ENCODE measurements at places on chromosomes 6 and 20.

GRCh38 chr20:13809373-13809772 is 24.5 kb downstream of the NDUFAF5 start:
- no peak for DNase-seq

DNA sequence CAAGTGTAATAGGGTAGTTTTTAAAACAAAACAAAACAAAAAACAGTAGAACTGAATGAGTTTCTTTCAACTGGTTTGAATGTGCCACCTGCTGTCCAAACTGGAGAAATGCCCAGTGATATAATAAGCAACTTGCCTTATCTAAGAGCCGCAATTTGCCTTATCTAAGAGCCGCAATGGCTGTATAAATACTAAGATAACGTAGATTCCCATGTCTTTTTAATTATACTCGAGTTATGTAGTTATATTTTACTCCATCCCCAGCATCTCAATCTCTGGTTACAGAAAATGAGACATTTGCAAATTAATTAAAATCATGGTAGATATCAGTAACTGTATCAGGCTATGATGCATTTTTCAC is 67.2 kb downstream of the RPP40 start:
- DNase-seq = no peak

DNA sequence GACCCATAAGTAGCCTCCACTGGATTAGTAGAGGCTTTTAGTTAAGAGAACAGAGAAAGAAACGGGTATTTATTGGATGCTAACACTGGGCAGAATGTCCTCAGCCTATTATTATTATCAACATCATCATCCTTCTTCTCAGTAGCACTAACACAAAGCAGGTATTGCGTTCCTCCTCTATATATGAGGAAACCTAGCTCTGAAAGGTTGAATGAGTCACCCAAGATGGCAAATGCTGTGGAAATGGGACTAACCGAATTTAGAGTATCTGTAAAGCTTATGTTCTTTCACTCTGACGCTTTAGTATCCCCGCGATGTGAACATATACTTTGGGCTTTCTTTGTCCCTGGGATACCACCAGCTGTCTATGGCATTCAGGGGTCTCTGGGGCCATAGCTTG is 77.0 kb downstream of the ADTRP start:
- no peak for DNase-seq

DNA sequence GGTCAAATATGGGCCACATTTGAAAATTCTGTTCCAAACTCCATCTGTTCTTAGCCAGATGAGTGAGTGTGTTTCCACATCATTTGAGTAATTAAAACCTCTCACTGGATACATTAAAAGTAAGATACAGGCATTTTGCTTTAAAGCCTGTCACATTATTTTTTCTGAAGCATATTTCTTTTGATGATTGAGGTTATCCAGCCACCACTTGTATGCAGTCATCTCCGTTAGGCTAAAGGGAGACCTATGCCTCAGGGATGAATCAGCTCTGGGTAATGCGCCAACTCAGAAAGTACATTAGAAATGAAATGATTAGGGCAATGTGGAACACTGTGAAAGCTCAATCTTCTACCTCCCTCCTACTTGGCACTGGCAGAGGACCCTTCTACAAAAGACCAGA is 90.7 kb downstream of the SNAP25 start:
- DNase-seq = no peak

- DNase-seq = no peak
Measured at GRCh38 chr6:137827977-137828810, 38.9 kb upstream of the TNFAIP3 start.

DNA sequence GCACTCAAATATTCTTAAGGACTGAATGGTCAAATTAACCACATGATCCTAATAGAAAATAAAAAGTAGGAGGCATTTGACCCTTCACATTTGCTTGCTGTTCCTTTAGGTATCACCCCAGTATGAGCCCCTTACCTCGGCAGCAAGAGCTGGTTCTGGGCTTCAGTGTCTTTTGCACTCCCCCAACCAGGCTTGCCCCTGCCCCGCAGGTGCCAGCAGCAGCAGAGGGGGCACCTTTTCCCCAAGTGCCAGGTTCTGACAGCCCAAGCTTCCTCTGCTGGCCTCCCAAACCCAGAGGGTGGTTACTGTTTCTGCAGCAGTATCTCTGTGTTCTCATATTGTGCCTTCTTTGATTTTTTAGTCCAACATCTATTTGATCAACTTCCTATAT is 23.2 kb downstream of the UBE2V1 start:
- DNase-seq = no peak

DNA sequence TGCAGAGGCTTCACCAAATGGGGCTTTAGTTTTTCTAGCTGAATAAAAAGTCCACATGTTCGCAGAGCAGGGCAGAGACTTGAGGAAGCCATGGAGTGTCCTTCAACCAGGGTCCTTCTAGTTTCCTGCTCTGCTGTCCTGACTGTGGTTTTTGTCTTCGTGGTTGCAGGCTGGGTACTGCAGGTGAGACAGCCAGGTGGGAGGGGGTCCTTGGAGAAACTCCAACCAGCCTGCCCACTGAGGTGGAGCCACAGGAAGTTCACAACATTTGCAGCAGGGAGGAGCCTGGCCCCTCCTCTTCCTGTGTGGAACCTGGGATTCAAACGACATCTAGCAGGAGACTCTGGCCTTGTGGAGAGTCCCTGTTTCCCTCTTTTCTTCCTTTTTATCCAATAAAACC is 68.8 kb upstream of the MYLIP start:
- no peak for DNase-seq

- DNase-seq = no peak
Measured at GRCh38 chr6:38262609-38263008, 377.1 kb downstream of the BTBD9 start.

DNA sequence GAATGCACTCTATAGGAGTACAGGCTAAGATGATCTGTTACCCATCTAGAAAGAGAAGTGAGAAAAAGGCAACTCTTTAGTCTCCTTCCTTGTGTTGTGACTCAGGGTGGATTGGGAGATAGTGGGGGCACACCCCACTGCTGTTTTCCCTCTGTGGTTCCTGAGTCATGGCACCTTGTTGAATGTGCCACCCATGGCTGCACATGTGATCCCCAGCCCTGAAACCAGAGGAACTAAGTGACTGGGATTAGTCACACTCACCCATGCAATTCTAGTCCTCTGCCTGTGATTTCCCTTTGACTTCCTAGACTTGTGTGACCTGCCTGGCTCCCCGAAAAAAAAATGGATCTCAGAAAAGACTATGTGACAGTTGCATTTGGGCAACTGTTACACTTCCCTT is 48.6 kb upstream of the HTR1B start:
- no peak for DNase-seq

DNA sequence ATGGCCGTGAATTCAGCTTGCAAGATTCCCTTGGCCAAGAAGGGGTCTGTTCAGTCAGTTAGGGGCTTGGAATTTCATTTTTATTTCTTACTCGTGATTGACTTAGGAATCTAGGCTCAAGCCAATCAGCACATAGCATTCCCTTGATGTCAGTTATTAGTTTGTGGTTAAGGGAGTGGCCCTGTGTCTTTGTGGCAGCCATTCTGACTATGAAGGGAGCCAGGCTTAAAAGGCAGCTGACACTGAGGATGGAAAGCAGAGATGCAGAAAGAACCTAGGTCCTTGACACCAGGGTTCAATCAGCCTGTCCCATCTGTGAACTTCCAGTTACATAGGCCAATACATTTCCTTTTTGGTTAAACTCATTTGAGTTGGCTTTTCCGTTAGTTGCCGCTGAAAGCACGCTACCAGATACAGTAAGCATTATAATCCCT is 48.1 kb downstream of the MCUR1 start:
- no peak for DNase-seq

- DNase-seq = no peak
Measured at GRCh38 chr6:7241160-7241559, 71.8 kb downstream of the SSR1 start.

DNA sequence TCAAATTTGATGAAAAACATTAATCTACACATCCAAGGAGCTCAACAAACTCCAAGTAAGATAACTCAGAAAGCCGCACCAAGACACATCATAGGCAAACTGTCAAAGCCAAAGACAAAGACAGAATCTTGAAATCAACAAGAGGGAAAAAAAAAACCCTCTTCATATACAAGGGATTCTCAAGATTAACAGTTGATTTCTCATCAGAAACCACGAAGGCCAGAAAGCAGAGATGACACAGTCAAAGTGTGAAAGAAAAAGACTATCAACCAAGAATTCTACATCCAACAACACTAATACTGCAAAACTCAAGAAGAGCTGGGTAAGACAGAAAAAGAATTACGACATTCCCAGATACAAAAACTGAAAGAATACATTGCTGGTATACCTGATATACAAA is 73.8 kb downstream of the CDK19 start:
- DNase-seq = no peak

DNA sequence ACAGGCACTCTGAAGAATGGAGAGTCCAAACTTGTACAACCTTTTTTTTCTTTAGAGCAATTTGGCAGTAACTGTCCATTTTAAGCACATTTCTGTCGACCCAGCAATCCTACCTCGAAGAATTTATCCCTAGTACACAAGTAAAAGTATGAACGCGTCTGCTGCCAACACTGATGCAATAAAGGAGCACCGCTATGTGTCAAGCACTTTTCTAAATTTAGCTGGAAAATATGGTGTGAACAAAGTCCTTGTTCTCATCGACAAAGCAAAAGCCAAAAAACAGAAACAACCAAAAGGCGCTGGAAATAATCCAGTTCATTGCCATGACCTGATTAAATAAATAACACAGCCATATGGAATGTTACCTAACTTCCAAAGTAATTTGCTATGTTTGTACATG is 1.1 kb downstream of the DPM1 start:
- no peak for DNase-seq

DNA sequence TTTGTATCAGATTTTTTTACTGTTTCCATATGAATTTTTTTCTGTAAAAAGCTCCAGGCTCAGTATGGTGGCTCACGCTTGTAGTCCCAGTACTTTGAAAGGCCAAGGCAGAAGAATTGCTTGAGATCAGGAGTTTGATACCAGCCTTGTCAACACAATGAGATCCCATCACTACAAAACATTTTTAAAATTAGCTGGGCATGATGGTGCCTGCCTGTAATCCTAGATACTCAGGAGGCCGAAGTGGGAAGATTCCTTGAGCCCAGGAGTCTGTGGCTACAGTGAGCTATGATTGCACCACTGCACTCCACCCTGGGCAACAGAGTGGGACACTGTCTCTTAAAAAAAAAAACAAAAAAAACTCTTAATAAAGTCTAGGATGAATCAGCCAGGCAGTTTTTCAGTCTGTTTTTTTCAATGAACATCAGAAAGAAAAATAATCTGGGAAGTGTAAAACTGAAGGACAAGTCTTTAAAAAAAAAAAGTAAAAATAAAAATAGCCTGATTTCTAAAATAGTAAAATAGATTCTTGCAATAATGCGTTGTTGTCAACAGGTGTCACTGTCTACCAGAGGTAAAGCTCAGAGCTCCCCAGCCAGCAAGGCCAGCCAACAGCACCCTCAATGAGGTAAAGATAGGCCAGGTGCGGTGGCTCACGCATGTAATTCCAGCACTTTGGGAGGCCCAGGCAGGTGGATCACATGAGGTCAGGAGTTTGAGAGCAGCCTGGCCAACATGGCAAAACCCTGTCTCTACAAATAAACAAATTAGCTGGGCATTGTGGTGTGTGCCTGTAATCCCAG is 9.3 kb upstream of the ATG5 start:
- DNase-seq = no peak

DNA sequence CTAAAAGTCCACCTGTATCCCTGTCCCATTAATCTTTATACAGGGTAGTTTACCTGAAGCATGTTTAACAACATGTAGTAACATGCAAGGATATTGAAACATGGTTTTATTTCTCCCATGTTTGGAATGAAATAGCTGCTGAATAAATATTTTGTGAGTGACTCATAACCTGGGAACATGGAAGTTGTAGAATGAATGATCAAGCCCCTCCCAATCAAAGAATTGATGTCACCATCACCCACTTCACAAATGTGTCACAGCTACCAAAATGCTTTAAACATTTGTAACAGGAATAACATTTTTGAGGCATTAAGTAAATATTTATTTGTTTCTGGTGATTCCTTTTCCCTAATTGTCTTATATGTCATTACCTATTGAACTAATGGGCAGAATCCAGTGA is 58.9 kb upstream of the TNFAIP3 start:
- DNase-seq = no peak

- DNase-seq = no peak
Measured at GRCh38 chr6:109472132-109472995, 10.7 kb downstream of the ZBTB24 start.

- DNase-seq = no peak
Measured at GRCh38 chr6:157535340-157536222, 154.6 kb downstream of the ZDHHC14 start.
